ENCODE measurements at places on chromosomes 13 and 19. TPM values are rescaled to one million over a fixed set of nuclear protein-coding genes. Genes with fewer than 3 reads are reported as not detected.

GRCh38 chr13:107576430-107576829 lies 638.9 kb downstream of the LIG4 start:
- H3K27me3 ChIP-seq, result no peaks in the 10 kb centered on the region
- no peaks in the 10 kb centered on the region for H3K36me3 ChIP-seq
- no peaks in the 10 kb centered on the region for H3K4me1 ChIP-seq
- H3K27ac ChIP-seq, result no peak overlapping the region
- H3K4me3 ChIP-seq, result no peak overlapping the region

DNA sequence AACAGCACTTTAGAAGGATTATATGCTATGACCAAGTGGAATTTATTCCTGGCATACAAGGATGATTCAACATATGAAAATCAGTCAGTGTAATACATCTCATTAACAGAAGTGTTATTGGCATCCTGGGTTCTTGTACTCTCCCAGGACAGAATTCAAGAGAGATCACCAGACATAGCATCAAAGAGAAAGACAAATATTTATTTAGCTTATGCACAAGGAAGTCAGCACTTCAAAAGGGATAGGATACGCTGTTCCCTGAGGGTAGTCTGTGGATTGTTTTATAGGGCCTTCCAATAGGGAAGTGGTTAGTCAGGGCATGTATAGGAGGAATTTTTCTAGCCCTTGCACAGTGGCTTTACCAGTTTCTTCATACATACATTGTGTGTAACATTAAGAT lies 1238.0 kb downstream of the PCDH17 start:
- H3K27me3 ChIP-seq, result no peaks in the 10 kb centered on the region
- H3K4me3 ChIP-seq, result no peak overlapping the region
- H3K4me1 ChIP-seq, result no peaks in the 10 kb centered on the region

- H3K4me3 ChIP-seq, result no peak overlapping the region
- no peaks in the 10 kb centered on the region for H3K27me3 ChIP-seq
- DNase-seq, result no peak
- no peak overlapping the region for H3K27ac ChIP-seq
- H3K36me3 ChIP-seq, result peaks cover 96% of the 10 kb centered on the region
Observed at GRCh38 chr19:15249528-15249874, 17.3 kb upstream of the EPHX3 start.

- peak within 1 kb of the TSS; percentile 97 for H3K4me3 ChIP-seq
- DNase-seq, result peak; percentile 96
- peaks cover 22% of the 10 kb centered on the region for H3K4me1 ChIP-seq
- peaks cover 25% of the 10 kb centered on the region for H3K36me3 ChIP-seq
Observed at GRCh38 chr19:52962394-52963246, at the start of gene ZNF816. Gene ZNF816 (minus strand): TSS chr19:52962881. CDS start chr19:52956089, 6,792 bp downstream.

DNA sequence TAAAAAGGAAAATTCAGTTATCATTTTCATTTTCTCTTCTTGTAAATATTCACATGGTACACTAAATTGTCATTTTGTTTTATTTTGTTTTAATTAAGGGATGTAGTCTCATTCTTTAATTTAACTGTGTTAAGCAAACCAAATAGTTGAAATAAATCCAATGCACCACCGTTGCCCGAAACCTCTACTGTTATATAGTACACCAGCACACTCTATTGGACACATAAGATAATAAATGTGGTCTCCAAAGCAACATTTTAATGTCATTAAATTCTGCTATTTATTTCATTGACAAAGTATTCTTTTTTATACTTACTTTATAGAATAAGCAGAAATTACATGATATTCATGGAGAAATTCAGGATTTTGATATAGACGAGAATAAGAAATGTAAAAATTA lies 156.4 kb upstream of the FREM2 start:
- no peak overlapping the region for H3K4me3 ChIP-seq
- no peaks in the 10 kb centered on the region for H3K27me3 ChIP-seq
- no peak overlapping the region for H3K27ac ChIP-seq
- H3K4me1 ChIP-seq, result no peaks in the 10 kb centered on the region
- no peak for DNase-seq

Gene ZNF556
- not detected for polyA plus RNA-seq

Gene TTC9B
- polyA plus RNA-seq, result not detected

Gene C5AR1
- polyA plus RNA-seq, result not detected
